ENCODE measurements at places on chromosomes 11 and 22.

GRCh38 chr11:86002431-86002830 lies 66.5 kb downstream of the PICALM start:
- DNase-seq, result no peak

- DNase-seq, result no peak
These were observed 62.2 kb downstream of the DKK3 start for GRCh38 chr11:11946180-11946579.

DNA sequence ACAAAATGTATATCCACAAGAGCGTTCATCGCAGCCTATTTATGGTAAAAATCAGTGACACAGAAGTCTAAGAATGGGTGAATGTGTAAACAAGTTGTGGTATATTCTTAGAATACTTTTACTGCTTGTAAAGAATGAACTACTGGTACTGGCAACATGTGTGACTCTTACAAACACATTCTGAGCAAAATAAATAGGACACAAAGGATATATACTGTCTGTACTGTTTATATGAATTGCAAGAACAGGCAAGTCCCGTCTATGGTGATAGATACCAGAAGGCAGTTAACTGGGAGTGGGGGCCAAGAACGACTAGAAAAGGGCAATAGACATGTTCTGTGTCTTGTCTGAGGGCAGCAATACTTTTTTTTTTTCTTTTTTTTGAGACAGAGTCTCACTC lies 112.6 kb downstream of the TBC1D22A start:
- DNase-seq, result no peak

DNA sequence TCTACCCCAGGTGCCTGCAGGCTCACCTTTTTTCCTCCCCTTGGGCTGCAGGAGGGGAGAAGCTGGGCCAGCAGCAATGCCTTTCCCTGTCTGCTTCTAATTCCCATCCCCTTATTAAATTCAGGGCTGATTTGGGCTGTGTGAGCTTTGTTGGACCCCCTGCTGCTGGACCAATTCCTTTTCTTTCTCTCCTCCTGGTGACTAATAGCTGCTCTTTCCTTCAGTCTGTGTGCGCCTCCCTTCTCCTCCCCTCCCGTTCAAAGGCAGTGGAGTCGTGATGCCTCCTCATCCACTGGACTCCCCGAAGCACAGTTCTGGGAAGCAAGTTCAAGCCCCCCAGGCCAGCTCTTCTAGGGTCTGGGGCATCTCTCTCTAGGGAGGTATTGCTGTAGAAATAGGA lies 567.9 kb upstream of the CADM1 start:
- DNase-seq, result no peak

- no peak for DNase-seq
These were observed 56.2 kb upstream of the CD82 start for GRCh38 chr11:44509296-44509695.

DNA sequence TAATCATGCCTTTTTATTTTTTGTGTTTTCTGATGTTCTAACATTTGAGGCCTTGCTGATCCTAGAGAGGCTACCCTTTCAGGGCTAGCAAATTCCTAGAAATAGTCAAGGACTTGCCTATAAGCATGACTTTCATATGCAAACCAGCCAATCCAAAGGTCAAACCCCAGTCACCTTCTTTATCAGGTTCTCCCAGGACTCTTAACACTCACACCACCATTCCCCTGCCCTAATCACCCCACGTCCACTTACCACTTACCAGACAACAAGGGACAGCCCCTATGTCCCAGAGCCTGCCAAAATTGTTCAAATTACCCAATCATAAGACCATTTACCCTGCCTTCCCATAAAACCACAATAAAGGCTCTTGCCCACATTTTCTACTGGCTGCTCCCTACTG lies 1339.8 kb downstream of the LRRC4C start:
- DNase-seq, result no peak
